ENCODE measurements at places on chromosomes 11 and 22. TPM values are rescaled to one million over a fixed set of nuclear protein-coding genes. Genes with fewer than 3 reads are reported as not detected.
A peak's percentile ranks its signal among the peaks of the same experiment; 100 is the strongest.

DNA sequence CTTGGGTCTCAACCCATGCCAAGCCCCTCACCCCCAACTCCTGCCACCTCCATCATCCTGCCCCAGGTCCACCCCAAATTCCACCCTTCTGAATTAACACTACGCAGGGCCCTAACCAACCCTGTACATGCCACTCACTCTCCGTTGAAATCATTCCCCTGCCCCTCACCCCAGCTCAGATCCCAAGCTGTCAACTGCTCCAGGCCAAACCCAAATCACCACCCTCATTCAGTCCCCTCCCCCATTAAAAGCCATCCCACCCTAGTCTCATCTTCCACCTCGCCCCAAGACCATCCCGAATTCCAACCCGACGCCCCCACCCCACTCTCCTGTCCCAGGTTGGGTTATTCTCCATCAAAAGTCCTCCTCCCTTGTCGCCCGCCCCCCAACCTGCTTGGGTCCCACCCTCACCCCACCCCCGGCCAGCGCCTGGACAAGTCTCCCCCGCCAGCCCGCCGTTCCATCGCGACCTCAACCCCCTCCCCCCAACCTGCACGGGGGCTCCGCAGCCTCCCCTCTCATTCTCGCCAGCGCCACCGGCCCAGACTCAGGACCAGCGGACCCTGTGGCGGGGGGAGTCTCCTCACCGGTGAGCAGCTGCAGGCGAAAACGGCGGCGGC is 466 bp downstream of the FAM168A start:
- H3K27me3 ChIP-seq, result no peaks in the 10 kb centered on the region
- H3K4me3 ChIP-seq, result peak overlapping the region; percentile 94
- no peak for DNase-seq
- no peaks in the 10 kb centered on the region for H3K36me3 ChIP-seq

DNA sequence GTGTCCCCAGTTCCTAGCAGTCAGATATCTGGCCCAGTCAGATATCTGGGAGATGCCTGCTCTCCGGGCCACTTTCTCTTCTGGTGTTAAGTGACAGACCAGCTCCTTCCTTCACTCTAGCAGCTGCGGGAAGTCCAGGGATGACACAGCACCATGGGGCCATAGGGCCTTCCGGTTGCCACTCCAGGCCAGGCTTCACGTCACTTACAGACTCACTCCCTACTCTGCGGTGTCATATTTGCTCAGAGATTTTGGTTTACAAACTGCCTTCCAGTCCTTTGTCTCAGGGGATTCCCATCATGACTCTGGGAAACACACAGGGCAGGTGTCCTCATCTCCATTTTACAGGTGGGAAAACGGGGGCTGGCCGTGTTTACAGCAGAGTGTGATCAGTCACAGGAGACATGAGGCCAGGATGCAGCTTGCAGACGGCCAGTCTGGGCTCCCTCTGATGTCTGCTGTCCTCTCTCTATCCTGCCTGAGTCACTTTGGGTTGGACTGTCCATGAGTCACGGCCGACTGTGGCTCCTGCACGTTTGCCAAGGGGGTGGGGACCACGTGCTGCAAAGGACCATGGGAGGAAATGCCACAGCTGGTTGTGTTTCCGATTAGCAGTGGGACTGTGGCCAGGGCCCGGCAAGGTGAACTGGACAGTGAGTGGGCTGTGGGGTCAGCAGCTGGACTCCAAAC is 8.2 kb upstream of the TBC1D22A start:
- peaks cover 48% of the 10 kb centered on the region for H3K4me1 ChIP-seq
- peaks cover 16% of the 10 kb centered on the region for H3K36me3 ChIP-seq
- peak; percentile 98 for DNase-seq
- H3K4me3 ChIP-seq, result peak overlapping the region; percentile 85
- H3K27me3 ChIP-seq, result peaks cover 3% of the 10 kb centered on the region

- no peak overlapping the region for H3K4me3 ChIP-seq
- no peak for DNase-seq
- no peak overlapping the region for H3K27ac ChIP-seq
- peaks cover 19% of the 10 kb centered on the region for H3K4me1 ChIP-seq
Measured at GRCh38 chr22:24353121-24353520, 74.3 kb upstream of the ADORA2A start.

- H3K4me3 ChIP-seq, result no peak overlapping the region
- H3K4me1 ChIP-seq, result no peaks in the 10 kb centered on the region
- H3K27ac ChIP-seq, result no peak overlapping the region
- no peaks in the 10 kb centered on the region for H3K36me3 ChIP-seq
Measured at GRCh38 chr11:114617157-114618124, 21.9 kb upstream of the NXPE4 start.

DNA sequence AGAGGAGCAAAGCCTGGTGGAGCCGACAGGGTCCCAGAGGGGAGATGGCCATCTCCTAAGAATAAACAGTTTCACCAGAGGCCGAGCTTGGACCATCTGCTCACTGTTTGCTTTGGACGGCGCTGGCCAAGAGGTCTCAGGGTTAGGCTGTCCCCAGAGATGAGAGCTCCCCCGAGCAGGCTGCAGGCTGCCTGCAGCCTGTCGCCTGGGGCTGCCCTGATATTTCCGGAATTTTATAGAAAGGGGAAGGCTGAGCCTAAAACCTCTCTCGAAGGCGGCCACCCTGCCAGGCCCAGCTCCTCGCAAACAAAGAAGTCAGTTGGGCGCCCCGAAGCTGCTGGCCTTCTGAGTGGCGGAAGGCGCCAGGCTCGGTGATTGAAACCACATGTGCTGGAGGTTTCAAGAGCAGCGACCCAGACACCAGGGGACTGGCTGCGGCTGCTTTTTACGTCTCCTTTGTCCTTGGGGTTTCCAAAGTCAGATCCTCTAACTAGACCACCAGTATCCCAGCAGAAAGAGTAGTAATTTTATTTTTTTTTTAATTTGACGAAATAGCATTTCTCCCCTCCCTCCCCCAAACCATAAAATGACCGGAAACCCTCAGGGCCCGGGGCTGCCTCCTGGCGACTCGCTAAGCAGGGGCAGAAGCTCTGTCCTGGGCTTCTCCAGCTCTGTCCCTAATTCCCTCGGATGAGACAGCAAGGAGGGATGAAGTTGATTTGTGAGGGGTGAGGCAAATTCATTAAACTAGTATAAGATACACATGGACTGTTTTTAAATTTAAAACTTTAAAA is 57.4 kb downstream of the CLMP start:
- peaks cover 2% of the 10 kb centered on the region for H3K27me3 ChIP-seq
- peak overlapping the region; percentile 100 for H3K27ac ChIP-seq
- H3K4me1 ChIP-seq, result peaks cover 37% of the 10 kb centered on the region
- H3K36me3 ChIP-seq, result peaks cover 27% of the 10 kb centered on the region
- peak overlapping the region; percentile 87 for H3K4me3 ChIP-seq
- peak; percentile 89 for DNase-seq

- H3K27ac ChIP-seq, result peak overlapping the region; percentile 72
- H3K4me1 ChIP-seq, result peaks cover 34% of the 10 kb centered on the region
- peak overlapping the region; percentile 50 for H3K4me3 ChIP-seq
- peaks cover 22% of the 10 kb centered on the region for H3K27me3 ChIP-seq
- peak; percentile 64 for DNase-seq
Measured at GRCh38 chr11:119615003-119615881, 113.8 kb downstream of the NECTIN1 start.

DNA sequence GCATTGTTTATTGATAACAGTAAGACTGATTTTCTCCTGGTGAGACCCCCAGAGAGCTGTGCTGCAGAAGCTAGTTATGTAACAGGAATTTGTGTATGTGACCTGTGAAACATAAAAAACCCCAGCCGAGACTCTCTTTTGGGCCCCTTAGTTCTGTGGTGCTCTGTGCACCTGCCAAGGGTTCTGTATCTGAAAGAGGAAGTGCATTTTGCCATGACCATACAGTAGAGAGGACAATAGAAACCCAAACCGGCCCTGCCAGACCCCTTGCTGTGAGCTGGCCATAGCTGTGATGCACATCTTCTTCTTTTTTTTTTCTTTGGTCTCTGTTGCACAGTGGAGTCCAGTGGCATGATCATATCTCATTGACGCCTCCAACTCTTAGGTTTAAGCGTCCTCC is 31.4 kb upstream of the APOL5 start:
- peaks cover 5% of the 10 kb centered on the region for H3K27me3 ChIP-seq
- H3K36me3 ChIP-seq, result peaks cover 5% of the 10 kb centered on the region
- H3K4me3 ChIP-seq, result no peak overlapping the region
- no peak for DNase-seq

GRCh38 chr11:96075532-96075959 is 151.6 kb upstream of the MTMR2 start:
- peaks cover 39% of the 10 kb centered on the region for H3K4me1 ChIP-seq
- H3K27me3 ChIP-seq, result peaks cover 4% of the 10 kb centered on the region
- DNase-seq, result no peak
- no peak overlapping the region for H3K4me3 ChIP-seq
- peak overlapping the region; percentile 35 for H3K27ac ChIP-seq

DNA sequence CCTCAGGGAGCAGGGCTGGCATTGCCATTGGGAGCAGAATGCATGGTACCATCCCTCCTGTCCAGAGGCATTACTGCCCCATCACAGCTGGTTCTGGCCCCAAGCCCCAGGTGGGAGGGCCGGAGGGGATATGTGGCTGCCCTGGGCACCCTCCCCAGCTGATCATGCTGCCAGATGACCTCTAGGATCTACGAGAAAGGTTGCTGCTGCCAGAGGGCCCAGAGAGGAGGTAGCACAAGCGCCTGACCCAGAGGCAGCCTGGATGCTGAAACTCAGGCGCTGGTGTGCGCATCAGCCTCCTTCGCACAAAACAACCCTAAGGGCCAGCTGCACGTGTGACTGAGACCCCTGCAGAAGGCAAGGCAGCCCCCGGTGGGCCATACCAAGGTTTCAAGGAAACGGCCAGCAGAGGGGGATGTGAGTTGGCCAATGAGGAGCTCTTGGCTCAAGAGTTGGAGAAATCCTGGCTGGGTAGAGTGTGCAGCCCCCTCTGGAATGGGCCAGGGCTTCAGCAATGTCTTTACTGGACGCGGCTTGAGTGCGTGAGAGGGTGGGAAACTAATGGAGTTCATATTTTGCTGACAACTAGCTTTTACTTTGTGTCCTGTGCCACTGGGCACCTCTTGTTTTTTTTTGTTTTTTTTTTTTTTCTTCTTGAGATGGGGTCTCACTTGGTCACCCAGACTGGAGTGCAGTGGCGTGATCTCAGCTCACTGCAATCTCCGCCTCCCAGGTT is 88.3 kb upstream of the PARVA start:
- no peak for DNase-seq
- H3K36me3 ChIP-seq, result no peaks in the 10 kb centered on the region
- peak overlapping the region; percentile 88 for H3K4me3 ChIP-seq
- no peaks in the 10 kb centered on the region for H3K27me3 ChIP-seq
- peak overlapping the region; percentile 96 for H3K27ac ChIP-seq

DNA sequence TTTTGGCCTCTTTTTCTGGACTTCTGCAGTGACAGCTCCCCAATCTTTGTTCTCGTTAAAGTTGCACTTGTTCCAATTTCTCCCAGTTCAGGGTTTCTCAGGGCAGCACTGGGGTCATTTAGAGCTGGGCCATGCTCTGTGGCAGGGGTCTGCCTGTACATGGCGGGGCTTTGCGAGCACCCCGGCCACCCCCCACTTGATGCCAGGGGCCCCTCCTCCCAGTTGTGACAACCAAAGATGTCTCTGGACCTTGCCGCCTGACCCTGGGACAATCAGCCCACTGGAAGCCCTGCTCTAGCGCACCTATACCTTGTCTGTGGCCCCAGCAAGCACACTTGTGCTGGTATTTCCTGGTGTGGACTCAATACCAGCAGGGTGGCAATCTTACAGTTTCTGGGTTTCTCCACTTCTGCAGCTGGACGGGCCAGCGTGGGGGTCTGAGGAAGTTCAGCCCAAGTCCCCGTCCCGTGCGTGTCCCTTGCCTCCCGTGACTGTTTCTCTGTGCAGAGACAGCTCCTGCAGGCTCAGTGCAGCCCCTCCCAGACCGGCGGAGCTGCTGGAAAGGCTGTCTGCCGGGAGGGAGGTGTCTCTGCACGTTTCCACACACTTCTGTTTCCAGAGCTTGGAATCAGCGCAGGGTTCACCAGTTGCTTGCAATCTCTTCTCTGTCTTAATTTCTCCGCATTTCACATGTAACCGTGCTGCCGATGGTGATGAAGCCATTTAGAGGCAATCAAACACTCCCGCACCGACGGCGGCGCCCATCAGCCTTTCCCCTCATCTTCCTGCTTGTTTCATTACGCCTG is 1328.9 kb downstream of the BRD1 start:
- H3K4me3 ChIP-seq, result no peak overlapping the region
- H3K27ac ChIP-seq, result no peak overlapping the region
- H3K4me1 ChIP-seq, result no peaks in the 10 kb centered on the region
- no peaks in the 10 kb centered on the region for H3K36me3 ChIP-seq
- H3K27me3 ChIP-seq, result peaks cover 10% of the 10 kb centered on the region

DNA sequence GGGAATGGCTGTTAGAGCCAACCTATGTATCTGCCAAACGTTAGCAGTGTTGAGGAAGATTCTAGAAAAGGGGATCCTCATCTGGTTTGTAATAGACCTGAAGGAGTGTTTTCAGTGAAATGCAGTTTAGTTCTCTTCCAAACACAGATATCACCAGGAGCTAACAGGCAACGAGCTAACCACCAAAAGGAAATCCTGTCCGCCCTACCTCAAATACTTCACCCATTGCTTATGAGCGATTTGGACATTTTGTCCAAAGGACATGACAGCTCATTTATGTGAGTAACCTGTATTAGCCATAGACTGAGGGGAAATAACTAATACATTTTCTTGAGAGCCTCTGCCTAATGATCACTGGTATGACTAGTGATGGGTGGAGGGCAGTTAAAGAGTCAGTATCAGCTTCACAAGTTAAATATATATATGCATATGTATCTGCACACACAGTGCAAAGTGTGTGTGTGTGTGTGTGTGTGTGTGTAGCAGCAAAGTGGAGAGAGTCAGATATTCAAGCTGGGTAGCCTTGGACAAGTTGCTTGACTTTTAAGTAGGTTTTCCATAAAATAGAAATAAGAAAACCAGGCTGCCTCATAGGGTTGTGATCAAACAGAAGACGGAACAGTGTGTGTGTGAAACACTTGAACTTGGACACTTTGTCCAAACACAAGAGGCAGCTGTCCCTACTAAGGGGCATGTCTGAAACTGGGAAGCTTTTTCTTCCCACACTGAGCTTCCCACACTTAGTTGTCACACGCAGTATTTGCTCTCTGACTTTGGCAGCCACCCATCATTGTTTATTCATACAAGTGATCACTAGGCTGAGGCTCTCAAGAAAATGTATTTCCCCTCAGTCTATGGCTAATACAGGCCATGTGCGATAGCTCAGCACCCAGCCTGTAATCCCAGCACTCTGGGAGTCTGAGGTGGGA is 940 bp upstream of the C11orf91 start:
- H3K27me3 ChIP-seq, result peaks cover 7% of the 10 kb centered on the region
- peak; percentile 68 for DNase-seq
- H3K27ac ChIP-seq, result peak overlapping the region; percentile 96
- peaks cover 11% of the 10 kb centered on the region for H3K36me3 ChIP-seq
- peaks cover 86% of the 10 kb centered on the region for H3K4me1 ChIP-seq

- H3K27ac ChIP-seq, result no peak overlapping the region
- peaks cover 2% of the 10 kb centered on the region for H3K27me3 ChIP-seq
- no peak for DNase-seq
- H3K4me3 ChIP-seq, result no peak overlapping the region
Measured at GRCh38 chr11:35089666-35090065, 49.3 kb upstream of the CD44 start.

- H3K36me3 ChIP-seq, result peaks cover 9% of the 10 kb centered on the region
- H3K27me3 ChIP-seq, result peaks cover 10% of the 10 kb centered on the region
- no peak overlapping the region for H3K4me3 ChIP-seq
Measured at GRCh38 chr11:34168642-34169420, 63.4 kb downstream of the NAT10 start.

GRCh38 chr11:65491614-65492386 is 7.0 kb upstream of the MALAT1 start:
- peak overlapping the region; percentile 81 for H3K4me3 ChIP-seq
- H3K36me3 ChIP-seq, result no peaks in the 10 kb centered on the region
- H3K27me3 ChIP-seq, result peaks cover 17% of the 10 kb centered on the region
- peak; percentile 98 for DNase-seq
- H3K27ac ChIP-seq, result peak overlapping the region; percentile 99

MSANTD2 gene
- total RNA-seq, result 5.3 TPM

SLC36A4 gene
- 8.8 TPM for total RNA-seq

MUS81 gene
- total RNA-seq, result 43.6 TPM

SCO2 gene
- total RNA-seq, result 6.7 TPM

PARVB gene
- total RNA-seq, result 44.1 TPM

Measured in HFFc6 (cell line).